ENCODE measurements at places on chromosomes 7 and 10. TPM values are rescaled to one million over a fixed set of nuclear protein-coding genes. Genes with fewer than 3 reads are reported as not detected.

Gene HOXA2
- 0.66 TPM for total RNA-seq

Gene CALD1
- total RNA-seq = 135 TPM

Gene MYPN
- total RNA-seq = 3.0 TPM

Gene PSTK
- 5.6 TPM for total RNA-seq

Gene CRTAC1
- 1.3 TPM for total RNA-seq

Gene ZNF467
- total RNA-seq = 1.1 TPM

Gene IGF2BP3
- 32.5 TPM for total RNA-seq

Gene PLXNA4
- 0.79 TPM for total RNA-seq

Gene SLC26A3
- total RNA-seq = not detected

Gene GPR85
- not detected for total RNA-seq

Gene BAG3
- total RNA-seq = 242 TPM

Gene PRSS37
- not detected for total RNA-seq

Gene UTF1
- total RNA-seq = not detected

Gene FUOM
- total RNA-seq = 17.3 TPM

Gene EPO
- not detected for total RNA-seq

Gene C10orf67
- total RNA-seq = not detected

Gene FAM131B
- total RNA-seq = 0.49 TPM

Gene GPR26
- total RNA-seq = not detected

Gene C10orf95
- 0.12 TPM for total RNA-seq

Gene TNS3
- total RNA-seq = 74.7 TPM

Gene PTPRZ1
- not detected for total RNA-seq

Gene PRKAG2
- total RNA-seq = 44.5 TPM

Gene PPP1R17
- not detected for total RNA-seq

Gene MKI67
- total RNA-seq = 59.2 TPM

Gene TWIST1
- total RNA-seq = 4.4 TPM

Gene KEL
- total RNA-seq = not detected

Gene ZNF511
- total RNA-seq = 70.9 TPM

Gene TAS2R3
- not detected for total RNA-seq

Gene CYP3A7
- 0.06 TPM for total RNA-seq

Gene BTBD16
- total RNA-seq = 0.57 TPM

Gene PRLHR
- total RNA-seq = not detected

Gene ITGB8
- total RNA-seq = 1.4 TPM

Gene TRIM73
- total RNA-seq = 1.2 TPM

Gene SVIL
- total RNA-seq = 22.9 TPM

All from A549 treated with Mapracorat at 1 μM for 4 hours (cell line).